Sciatic nerve (tissue), 2 donors: ENCODE measurements at places on chromosomes 5 and 9. TPM values are rescaled to one million over a fixed set of nuclear protein-coding genes. Genes with fewer than 3 reads are reported as not detected.

Gene LIFR
- total RNA-seq, result 106 TPM

Gene NDUFS4
- total RNA-seq, result 75.4 TPM

Gene ISL1
- total RNA-seq, result 0.49 TPM

Gene CDH12
- total RNA-seq, result not detected

Gene PCSK1
- total RNA-seq, result 0.09 TPM

Gene RHOBTB3
- 192 TPM for total RNA-seq

Gene BARHL1
- total RNA-seq, result not detected

Gene PCDHGA5
- total RNA-seq, result 8.8 TPM

Gene GPR150
- 0.49 TPM for total RNA-seq

Gene IPO11
- total RNA-seq, result 39.9 TPM

Gene RGS14
- total RNA-seq, result 9.3 TPM

Gene TAF11L10
- total RNA-seq, result not detected

Gene SLC24A2
- total RNA-seq, result 0.04 TPM

Gene CDKN2B
- 4.0 TPM for total RNA-seq

Gene SMIM33
- not detected for total RNA-seq

Gene ANKRD31
- total RNA-seq, result 0.53 TPM

Gene PCDHA9
- total RNA-seq, result 0.45 TPM

Gene CCNO
- 0.22 TPM for total RNA-seq

Gene IL31RA
- not detected for total RNA-seq

Gene F2RL1
- total RNA-seq, result 0.76 TPM

Gene CNTLN
- 22.4 TPM for total RNA-seq

Gene SMARCA2
- total RNA-seq, result 198 TPM

Gene SLC4A9
- total RNA-seq, result 0.18 TPM

Gene FOXD4L6
- total RNA-seq, result not detected

Gene IFNA10
- not detected for total RNA-seq

Gene SPINK6
- total RNA-seq, result not detected

Gene CEMIP2
- 111 TPM for total RNA-seq

Gene CCNJL
- 3.3 TPM for total RNA-seq

Gene FBXO10
- 8.0 TPM for total RNA-seq

Gene ENC1
- 6.6 TPM for total RNA-seq
